A673 (cell line): ENCODE measurements at places on chromosomes 2 and 18. TPM values are rescaled to one million over a fixed set of nuclear protein-coding genes. Genes with fewer than 3 reads are reported as not detected.

Gene CFAP53
- total RNA-seq, result 0.22 and 0.26 TPM in 2 replicates

Gene PSMA8
- total RNA-seq, result not detected in 2 replicates

Gene LINC00305
- total RNA-seq, result not detected in 2 replicates

Gene SERPINB2
- 1.7 and 2.5 TPM in 2 replicates for total RNA-seq

Gene SLC5A7
- total RNA-seq, result not detected in 2 replicates

Gene GPATCH11
- 15.3 and 15.6 TPM in 2 replicates for total RNA-seq

Gene FER1L5
- total RNA-seq, result 1.2 TPM in 2 replicates

Gene TMEM185B
- total RNA-seq, result 28.6 and 34.5 TPM in 2 replicates

Gene RGPD4
- not detected in 2 replicates for total RNA-seq

Gene KLHL29
- 11.0 and 12.2 TPM in 2 replicates for total RNA-seq

Gene LRRC30
- not detected in 2 replicates for total RNA-seq

DNA sequence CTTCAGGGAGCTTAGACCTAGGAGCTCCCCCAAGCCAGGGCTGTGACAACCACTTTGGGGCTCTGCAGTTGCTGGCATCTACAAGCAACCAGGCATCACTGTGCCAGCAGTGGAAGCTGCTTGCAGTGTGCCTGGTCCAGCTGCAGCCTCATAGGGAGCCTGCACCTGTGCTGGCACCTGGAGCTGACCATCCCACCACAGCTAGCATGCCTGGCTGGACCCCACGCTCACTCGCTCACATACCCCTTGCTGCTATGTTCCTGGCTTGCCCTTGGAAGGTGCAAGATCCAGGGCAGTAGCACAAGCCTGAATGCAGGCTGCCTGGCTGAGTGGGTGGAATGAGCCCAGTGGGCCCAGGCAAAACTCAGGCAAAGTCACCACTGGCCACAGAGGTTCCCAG lies 82.5 kb downstream of the ZNF804A start:
- DNase-seq, result no peak
- no peak overlapping the region for H3K4me3 ChIP-seq
- H3K4me1 ChIP-seq, result no peaks in the 10 kb centered on the region

- H3K4me1 ChIP-seq, result peaks cover 4% of the 10 kb centered on the region
- no peak overlapping the region for H3K27ac ChIP-seq
- peaks cover 1% of the 10 kb centered on the region for H3K27me3 ChIP-seq
- no peak for DNase-seq
These were observed 4.3 kb upstream of the SPATS2L start for GRCh38 chr2:200301953-200302858.

DNA sequence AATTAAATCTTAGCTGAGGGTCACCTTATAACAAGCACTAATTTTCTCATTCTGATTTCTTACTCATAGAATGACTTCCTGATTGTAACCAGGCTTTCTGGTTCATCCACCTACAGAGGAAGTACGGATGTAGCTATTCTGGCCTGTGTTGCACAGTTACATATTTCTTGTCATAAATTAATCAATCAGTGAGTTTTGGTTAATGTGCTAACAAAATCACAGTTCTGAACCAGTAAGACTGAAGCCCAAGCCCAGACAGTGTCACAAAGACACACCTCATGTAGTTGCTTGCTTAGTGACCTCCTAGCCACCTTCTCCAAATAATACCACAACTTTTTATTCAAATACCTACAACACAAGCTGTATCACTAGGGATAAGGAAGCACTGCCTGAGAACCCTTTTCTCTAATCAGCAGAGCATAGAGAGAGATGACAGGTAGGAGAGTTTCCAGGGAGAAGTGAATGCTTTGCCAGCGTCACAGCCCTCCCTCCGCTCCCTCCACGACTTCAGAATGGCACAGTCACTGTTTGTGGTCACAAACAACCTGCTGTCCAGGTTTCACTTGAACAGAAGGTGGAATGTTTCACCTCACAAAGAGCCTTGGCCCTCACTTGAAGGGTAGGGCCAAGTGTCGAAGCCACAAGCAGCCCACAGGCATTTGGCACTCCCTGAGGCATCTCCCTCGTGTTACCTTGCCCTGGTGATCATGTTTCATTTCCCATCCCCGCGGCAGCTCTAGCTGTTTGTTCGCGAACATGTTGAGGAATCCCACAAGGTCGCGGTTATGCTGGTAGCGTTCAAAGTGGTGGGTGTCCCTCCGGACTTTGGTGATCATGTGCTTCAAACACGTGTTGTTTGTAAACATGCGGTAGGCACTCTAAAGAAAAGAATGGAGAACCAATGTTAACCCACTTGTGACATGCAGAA lies 120.8 kb upstream of the STK17B start:
- H3K4me3 ChIP-seq, result no peak overlapping the region
- DNase-seq, result no peak
- no peaks in the 10 kb centered on the region for H3K4me1 ChIP-seq
- no peaks in the 10 kb centered on the region for H3K27me3 ChIP-seq

DNA sequence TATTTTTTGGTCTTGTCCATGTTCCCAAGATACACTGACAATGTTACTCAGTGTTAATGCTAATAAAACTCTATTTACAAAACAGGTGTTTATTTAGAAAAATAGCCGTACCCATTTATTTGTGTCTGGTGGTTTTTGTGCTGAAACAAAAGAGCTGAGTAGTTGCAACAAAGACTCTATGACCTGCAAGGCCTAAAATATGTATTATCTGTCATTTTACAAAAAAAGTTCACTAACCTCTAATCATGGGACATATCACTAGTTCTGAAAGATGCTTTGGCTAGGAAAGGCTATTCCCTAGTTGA lies 59.2 kb upstream of the SLC25A52 start:
- no peak overlapping the region for H3K4me3 ChIP-seq
- no peaks in the 10 kb centered on the region for H3K27me3 ChIP-seq
- H3K4me1 ChIP-seq, result no peaks in the 10 kb centered on the region
- DNase-seq, result no peak
- H3K36me3 ChIP-seq, result no peaks in the 10 kb centered on the region

- no peaks in the 10 kb centered on the region for H3K36me3 ChIP-seq
- H3K4me1 ChIP-seq, result no peaks in the 10 kb centered on the region
- no peaks in the 10 kb centered on the region for H3K27me3 ChIP-seq
- no peak for DNase-seq
- H3K4me3 ChIP-seq, result no peak overlapping the region
These were observed 75.6 kb downstream of the ICOS start for GRCh38 chr2:204012072-204012653.

- no peak for DNase-seq
- H3K27me3 ChIP-seq, result peaks cover 77% of the 10 kb centered on the region
- H3K4me3 ChIP-seq, result no peak overlapping the region
- no peaks in the 10 kb centered on the region for H3K36me3 ChIP-seq
- H3K27ac ChIP-seq, result no peak overlapping the region
- H3K4me1 ChIP-seq, result no peaks in the 10 kb centered on the region
These were observed 979 bp downstream of the SLC9A2 start for GRCh38 chr2:102620332-102620731.

DNA sequence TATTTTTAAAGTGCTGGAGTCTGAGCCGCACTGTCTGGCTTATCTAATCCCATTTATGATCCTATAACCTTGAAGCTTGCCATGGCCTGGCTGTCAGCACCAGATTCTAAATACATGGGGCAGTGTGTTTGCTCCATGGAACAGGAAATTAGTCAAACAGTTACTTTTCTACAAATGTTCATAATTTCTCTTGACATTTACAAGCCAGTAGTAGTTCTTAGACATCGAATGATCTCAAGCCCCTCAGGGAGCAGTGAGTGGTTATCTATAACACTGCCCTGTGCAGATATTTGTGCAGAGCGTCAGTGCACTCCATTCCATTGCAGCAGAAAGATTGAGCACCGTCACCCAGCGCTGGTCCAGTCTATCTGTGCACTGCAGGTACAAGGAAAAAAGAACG lies 205.2 kb downstream of the AGPS start:
- no peak overlapping the region for H3K27ac ChIP-seq
- H3K4me3 ChIP-seq, result no peak overlapping the region

- no peak overlapping the region for H3K4me3 ChIP-seq
- DNase-seq, result no peak
- H3K27ac ChIP-seq, result no peak overlapping the region
- no peaks in the 10 kb centered on the region for H3K27me3 ChIP-seq
These were observed 18.7 kb downstream of the ITPRID2 start for GRCh38 chr2:181910028-181910831.

- peaks cover 40% of the 10 kb centered on the region for H3K27me3 ChIP-seq
- no peaks in the 10 kb centered on the region for H3K36me3 ChIP-seq
- H3K4me1 ChIP-seq, result no peaks in the 10 kb centered on the region
- no peak for DNase-seq
- no peak overlapping the region for H3K27ac ChIP-seq
- H3K4me3 ChIP-seq, result no peak overlapping the region
These were observed 190.7 kb upstream of the SIX2 start for GRCh38 chr2:45199973-45200372.

- no peaks in the 10 kb centered on the region for H3K36me3 ChIP-seq
- no peak overlapping the region for H3K27ac ChIP-seq
- no peak for DNase-seq
- no peaks in the 10 kb centered on the region for H3K27me3 ChIP-seq
- no peaks in the 10 kb centered on the region for H3K4me1 ChIP-seq
These were observed 37.8 kb downstream of the SH3RF3 start for GRCh38 chr2:109166811-109167210.

- no peaks in the 10 kb centered on the region for H3K4me1 ChIP-seq
- peaks cover 5% of the 10 kb centered on the region for H3K27me3 ChIP-seq
- no peak overlapping the region for H3K4me3 ChIP-seq
- H3K27ac ChIP-seq, result no peak overlapping the region
These were observed 185.4 kb downstream of the TFCP2L1 start for GRCh38 chr2:121099329-121100290.

- no peaks in the 10 kb centered on the region for H3K36me3 ChIP-seq
- no peak overlapping the region for H3K27ac ChIP-seq
- no peaks in the 10 kb centered on the region for H3K27me3 ChIP-seq
These were observed 226.6 kb downstream of the BABAM2 start for GRCh38 chr2:28117104-28117596.

DNA sequence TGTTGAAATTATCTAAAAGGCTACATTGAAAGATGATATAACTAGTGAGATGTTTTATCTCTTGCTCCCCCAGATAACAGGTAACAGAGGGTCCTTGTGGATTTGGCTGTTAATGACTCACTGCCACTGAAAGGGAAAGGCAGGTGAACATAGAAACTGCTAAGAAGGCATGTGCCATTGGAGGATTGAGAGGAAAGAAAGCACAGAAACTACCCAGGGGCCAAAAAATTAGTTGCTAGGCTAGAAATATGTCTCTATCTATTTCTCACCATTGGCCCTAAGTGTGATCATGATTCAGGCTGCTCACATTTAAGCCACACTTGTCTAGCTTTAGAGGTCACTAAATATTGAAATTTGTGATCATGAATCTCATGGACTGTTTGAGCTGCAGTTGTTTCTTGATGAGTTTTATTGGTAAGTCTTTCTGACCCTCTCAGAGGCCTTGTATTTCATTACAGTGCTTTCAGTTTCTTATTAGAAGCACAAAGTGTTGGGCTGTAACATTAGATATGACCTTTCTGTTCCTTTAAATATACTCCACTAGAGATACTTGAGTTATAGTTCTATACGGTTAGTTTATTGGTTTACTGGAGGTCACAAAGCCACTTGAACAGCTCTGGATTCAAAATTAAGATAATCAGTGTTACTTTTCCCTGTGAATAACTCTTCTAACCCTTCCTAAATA lies 26.2 kb downstream of the NAB1 start:
- H3K27me3 ChIP-seq, result no peaks in the 10 kb centered on the region
- peaks cover 26% of the 10 kb centered on the region for H3K36me3 ChIP-seq
- H3K4me3 ChIP-seq, result no peak overlapping the region
- DNase-seq, result no peak
- peaks cover 3% of the 10 kb centered on the region for H3K4me1 ChIP-seq

GRCh38 chr18:74222710-74223494 lies 68.9 kb downstream of the CYB5A start:
- H3K4me3 ChIP-seq, result no peak overlapping the region
- H3K27ac ChIP-seq, result no peak overlapping the region
- H3K36me3 ChIP-seq, result no peaks in the 10 kb centered on the region
- no peaks in the 10 kb centered on the region for H3K4me1 ChIP-seq

- no peaks in the 10 kb centered on the region for H3K4me1 ChIP-seq
- H3K27me3 ChIP-seq, result no peaks in the 10 kb centered on the region
- DNase-seq, result no peak
- H3K36me3 ChIP-seq, result no peaks in the 10 kb centered on the region
- H3K4me3 ChIP-seq, result no peak overlapping the region
These were observed 903.3 kb upstream of the KLHL29 start for GRCh38 chr2:22481486-22482259.

DNA sequence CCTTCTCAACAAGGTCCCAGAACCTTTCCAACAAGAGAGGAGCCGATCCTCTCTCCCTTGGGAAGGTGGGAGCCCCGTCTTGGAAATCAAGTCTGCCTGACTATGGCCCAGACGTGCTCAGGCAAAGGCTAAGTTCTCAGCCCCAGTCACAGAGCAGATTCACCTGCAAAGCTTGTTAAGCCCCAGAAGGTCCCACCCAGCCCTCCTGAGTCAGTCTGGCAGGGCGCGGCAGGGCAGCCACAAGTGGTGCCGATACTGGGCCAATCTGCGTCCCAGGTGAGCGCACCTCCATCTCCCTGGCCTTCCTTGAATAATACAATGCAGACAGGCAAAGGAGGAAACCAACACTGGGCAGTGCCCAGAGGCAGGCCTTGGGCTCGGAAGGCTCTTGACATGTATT lies 15.0 kb downstream of the CRACDL start:
- no peaks in the 10 kb centered on the region for H3K27me3 ChIP-seq
- no peak for DNase-seq
- no peak overlapping the region for H3K4me3 ChIP-seq
- no peak overlapping the region for H3K27ac ChIP-seq

DNA sequence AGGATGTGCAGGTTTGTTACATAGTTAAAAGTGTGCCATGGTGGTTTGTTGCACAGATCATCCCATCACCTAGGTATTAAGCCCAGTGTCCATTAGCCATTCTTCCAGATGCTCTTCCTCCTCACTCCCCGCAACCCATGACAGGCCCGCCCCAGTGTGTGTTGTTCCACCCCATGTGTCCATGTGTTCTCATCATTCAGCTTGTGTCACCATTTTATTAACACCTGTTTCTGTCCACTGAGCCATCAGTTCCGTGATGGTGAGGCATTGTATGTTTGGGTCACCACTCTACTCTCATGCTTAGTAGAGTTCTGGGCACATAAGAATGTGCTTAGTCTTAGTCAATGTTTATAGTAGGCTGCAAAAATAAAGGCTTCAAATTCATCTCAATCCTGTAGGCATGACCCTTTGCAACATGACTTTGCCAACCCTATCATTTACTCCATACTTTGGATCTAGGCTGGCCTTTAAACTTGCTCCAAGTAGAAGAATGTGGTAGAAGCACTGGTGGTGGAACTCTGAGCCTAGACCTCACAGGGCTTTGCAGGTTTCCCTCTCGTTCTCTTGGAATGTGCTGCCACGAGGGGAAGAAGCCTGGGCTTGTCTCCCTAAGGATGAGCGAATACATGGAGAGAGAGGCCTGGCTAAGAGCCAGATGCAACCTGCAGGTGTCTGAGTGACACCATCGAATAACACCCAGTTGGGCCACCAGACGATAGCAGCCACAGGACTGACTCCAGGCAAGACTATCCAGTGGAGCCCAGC lies 161.5 kb downstream of the NAPG start:
- no peaks in the 10 kb centered on the region for H3K4me1 ChIP-seq
- H3K4me3 ChIP-seq, result no peak overlapping the region
- no peaks in the 10 kb centered on the region for H3K27me3 ChIP-seq
